ENCODE measurements at places on chromosomes 5 and 9. TPM values are rescaled to one million over a fixed set of nuclear protein-coding genes. Genes with fewer than 3 reads are reported as not detected.

PHYHD1 gene
- total RNA-seq, result 10.4 TPM

- no peak for DNase-seq
These were observed 277.8 kb upstream of the FTMT start for GRCh38 chr5:121573721-121574382.

DNA sequence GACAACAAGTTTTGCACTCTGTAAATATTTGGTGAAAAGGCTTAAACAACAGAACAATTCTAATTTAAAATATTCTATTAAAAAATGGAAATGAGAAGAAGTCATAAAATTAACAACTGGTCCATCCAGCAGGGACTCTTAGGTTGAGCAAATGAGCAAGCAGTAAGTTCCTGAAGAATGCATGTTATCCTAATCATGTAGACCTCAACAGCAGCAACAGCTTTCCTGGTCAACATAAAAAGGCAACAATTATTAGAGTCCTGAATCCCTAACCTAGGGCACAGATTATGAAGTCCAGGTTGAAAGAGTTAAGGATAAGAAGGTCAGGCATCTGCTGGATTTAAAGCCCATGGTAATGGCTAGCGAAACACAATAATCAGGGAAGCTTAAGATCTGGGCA, 120.9 kb downstream of the SSBP2 start:
- no peak for DNase-seq

DNA sequence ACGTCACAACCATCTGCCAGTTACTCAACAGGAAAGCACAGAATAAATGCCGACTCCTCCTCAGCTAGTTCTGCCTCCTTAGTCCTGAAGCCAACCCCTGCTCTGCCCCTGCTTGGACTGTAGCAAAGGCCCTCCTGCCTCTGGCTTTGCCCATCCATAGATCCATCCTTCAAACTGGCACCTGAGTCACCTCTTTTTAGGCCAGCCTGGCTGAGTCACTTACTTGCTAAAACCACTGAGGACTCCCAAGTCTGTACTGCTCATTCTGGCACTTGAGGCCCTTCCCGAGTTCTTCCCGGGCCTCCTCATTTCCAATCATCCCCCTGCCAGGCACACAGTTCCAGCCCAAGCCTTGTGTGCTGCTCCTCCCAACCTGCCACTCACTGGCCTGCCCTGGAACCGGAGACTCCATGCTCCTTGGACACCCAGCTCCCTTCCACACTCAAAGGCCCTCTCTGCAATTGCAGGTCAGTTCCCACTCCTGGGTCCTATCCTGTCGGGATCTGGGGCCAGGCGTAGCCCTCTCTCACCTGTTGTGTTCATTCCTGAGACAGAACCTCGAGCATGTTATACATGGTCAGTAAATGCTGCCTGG, 220.1 kb downstream of the DAB2IP start:
- DNase-seq, result no peak

SVEP1 gene
- 41.9 TPM for total RNA-seq

- no peak for DNase-seq
These were observed 126.2 kb upstream of the ZNF608 start for GRCh38 chr5:124872615-124873014.

DNA sequence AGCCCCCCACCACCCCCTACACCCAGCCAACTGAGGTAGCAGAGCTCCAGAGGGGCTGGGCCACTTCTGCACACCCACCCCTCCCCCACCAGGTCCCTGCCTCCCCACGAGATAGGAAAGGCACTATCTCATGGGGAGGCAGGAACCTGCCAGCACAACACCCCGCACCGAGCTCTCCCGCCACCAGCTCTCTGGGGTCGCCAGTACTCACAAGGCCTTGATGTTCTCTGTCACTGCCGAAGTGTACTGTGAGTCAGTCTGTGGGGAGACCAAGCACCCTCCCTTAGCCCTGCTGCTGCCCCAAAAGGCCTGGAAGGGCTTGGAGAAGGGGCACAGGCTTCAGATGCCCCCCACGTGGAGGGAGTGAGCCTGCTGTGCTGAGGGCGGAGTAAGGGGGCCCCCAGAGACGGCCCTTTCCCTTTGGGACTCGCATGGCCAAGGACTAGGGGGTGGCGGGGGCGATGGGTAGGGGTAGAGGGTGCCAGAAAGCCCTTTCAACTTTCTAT, 5.9 kb downstream of the MGAT4B start:
- DNase-seq, result no peak

DNA sequence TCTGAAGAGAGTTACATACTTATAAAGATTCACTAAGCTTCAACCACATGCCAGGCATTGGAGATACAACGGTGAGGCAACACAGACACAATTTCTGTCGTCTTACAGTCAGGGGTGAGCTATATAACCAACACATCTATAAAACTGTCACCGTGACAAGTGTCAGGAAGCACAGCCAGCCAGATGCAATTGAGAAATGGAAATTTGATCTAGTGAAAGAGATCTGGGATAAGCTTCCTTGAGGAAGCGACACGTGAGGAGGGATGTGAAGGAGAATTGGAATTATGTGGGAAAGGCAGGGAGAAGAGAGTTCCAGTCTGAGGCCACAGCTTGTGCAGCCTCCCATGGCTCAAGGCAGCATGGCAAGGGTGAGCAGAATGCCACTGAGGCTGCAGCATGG, 50.9 kb upstream of the ZNF354B start:
- DNase-seq, result no peak

CCL21 gene
- total RNA-seq, result 65.0 TPM

DNA sequence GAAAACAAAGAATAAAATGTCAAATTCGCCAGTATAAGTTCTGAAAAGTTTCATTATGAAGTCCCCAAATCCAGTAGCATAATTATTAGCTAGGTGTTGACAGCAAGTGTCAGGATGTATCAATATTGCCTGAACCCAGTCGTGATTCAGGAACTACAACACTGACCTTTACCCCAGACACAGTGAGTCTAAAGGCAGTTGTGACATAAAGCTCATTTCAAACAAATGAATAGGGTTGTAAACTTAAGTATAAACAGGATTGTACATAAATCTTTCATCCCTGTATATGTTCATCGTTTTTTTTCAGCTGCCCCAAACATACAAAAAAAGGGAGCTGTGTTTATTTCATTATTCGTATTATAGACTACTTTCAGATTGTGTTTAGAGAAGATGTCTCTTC, 385.7 kb downstream of the PLK2 start:
- no peak for DNase-seq

GRCh38 chr5:25974451-25974850, 1063.9 kb downstream of the CDH9 start:
- no peak for DNase-seq

GRCh38 chr9:89236955-89237573, 58.4 kb upstream of the SHC3 start:
- peak; percentile 50 for DNase-seq

FBN2 gene
- total RNA-seq, result 14.9 TPM

All from esophagus muscularis mucosa (tissue), 4 donors.